C1 segment of cervical spinal cord (tissue), 14 donors: ENCODE measurements at places on chromosomes 16 and 17.

DNA sequence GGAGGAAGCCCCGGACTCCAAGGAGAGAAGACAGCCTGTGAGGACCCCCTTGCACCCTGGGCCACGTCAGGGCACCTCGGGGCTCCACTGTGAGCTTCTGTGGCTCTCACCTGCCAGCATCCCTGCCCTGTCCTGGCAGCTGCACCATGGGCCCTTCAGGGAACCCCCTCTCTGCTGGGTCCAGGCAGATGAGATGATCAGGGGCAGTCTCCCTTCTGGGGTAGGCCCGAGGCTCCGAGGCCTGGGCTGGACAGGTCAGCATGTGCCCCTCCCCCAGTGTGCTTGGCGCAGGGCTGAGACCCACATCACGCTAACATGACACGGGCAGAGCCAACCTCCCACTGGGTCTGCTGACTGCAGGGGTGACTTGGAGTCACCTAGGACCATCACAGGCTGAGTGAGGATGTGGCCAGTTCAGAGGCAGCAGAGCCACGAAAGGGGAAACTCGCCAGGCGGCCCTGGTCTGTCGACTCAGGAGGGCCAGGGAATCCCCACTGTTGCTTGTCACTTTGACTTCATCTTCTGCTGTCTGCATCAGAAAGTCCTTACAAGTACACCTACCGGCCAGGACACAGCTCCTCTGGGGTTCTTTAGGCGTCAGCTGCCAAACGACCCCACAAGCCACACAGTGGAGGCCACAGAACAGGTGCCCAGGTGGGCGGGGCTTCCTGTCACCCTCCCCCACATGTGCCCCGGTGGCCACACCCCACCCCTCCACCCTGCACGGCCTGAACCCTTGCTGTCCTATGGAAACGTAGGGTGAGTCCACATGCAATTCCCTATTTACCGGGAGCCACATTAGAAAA lies 2.2 kb downstream of the GALNS start:
- DNase-seq, result no peak

DNA sequence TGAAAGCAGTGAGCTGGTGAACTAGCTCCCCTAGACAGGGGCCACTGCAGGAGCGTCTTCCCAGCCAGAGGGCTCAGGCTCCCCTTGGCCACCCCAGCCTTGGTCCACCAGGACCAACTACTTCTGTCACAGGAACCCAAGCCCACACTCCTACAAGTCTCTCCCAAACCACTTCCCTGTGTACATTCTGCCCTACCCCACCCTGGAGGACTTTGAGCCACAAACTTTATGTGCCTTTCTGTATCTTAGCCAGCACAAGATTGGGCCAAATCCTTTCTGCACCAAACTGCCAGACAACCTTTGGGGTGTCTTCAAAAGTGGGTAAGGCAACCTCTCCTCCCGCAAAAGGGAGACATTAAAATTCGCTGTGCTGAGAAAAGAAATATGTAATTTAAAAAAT lies 31.6 kb downstream of the EFCAB5 start:
- DNase-seq, result no peak

GRCh38 chr17:82965371-82965770 lies 114.0 kb upstream of the METRNL start:
- DNase-seq, result no peak

DNA sequence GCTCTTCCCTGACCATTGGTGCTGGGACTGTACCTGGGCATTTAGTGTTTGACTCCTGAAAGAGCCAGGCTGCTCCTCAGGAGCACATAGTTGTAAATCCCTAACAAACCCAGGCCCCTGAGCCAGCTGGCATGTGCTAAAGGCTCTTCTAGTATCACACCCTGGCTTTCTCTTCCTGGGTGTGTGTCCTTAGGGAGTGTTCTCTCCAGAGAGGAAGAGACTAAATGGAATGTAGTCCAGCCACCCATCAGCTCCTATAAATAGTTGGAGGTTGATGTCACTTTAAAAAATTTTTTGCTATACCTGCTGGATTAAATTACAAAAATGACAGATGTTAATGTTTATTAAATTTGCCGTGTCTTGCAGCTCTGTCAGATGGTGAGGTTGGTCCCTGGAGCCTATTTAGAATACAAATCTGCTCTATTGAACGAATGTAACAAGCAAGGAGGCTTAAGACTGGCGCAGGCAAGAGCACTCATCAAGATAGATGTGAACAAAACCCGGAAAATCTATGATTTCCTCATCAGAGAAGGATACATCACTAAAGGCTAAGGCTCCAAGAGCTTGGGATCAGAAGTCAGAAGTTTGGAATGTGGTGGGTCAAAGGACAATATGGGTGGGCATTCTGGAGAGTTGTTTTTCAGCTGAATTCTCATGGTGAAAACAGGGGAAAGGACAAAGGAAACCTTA lies 13.1 kb upstream of the DUSP14 start:
- DNase-seq, result no peak

DNA sequence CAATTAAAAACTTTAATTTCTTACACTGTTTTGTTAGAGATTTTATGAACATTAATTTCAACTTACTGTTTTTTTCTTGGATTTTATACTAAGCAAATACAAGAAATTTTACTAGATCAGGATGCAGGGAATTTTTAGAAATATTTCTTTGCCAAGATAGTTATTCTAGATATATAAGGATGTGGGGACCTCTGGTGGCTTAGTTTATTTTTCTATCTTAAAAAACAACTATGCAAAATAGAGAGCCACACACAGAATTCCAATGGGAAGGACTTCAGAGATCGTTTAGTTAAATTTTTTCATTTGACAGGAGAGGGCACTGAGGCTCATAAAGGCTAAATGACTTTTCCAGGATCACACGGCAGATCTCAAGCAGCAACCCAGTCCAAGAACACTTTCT lies 23.0 kb upstream of the CAPNS2 start:
- no peak for DNase-seq

DNA sequence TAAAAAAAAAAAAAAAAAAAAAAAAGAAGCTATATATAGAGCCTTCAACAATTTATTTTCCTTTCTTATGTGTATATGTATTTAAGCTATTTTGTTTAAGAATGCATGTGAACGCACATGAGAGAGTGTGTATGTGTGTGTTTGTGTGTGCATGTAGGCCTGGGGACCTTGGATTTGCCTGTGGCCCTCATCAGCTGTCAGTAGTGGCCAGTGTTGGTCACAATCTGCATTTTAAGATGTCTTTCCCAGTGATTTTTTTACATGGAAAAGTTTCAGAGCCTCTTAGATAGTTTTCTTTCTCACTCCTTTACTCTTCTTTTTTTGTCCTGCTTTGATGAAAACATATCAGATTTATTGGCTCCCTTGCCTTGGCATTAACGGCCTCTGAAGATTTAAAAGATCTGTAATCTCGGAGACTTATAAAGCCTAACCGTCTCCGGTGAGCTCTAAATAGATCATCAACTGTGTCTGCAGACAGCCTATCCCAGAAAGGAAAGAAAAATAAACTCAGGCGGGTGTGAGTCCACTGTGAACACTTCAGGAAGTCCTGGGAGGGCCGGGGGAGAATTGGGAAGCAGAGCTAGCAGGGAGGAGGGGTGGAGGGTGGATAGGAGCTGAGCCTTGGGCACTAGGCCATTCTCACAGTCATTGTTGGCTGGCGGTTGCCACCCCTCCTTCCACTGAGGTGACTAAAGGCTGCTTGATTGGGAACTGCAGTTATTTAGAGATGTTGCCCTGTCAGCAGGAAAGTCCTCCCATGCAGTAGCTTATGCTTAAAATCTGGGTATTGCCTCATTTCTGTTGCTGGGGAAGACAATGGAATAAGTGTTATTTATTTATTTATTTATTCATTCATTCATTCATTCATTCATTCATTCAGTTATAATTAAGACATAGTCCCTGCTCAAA lies 86.8 kb downstream of the WWP2 start:
- peak; percentile 10 for DNase-seq
